Smooth muscle cell of the pulmonary artery (primary cell): ENCODE measurements at places on chromosomes 6 and 20. TPM values are rescaled to one million over a fixed set of nuclear protein-coding genes. Genes with fewer than 3 reads are reported as not detected.

Gene OSTM1
- total RNA-seq: 63.6 and 109 TPM in 2 replicates

Gene CPNE5
- total RNA-seq: 0.17 and 0.20 TPM in 2 replicates

Gene SOBP
- 2.3 and 14.6 TPM in 2 replicates for total RNA-seq

Gene EDN3
- total RNA-seq: not detected in 2 replicates

Gene GSTA2
- not detected in 2 replicates for total RNA-seq

Gene PKHD1
- total RNA-seq: not detected in 2 replicates

Gene HDGFL1
- not detected in 2 replicates for total RNA-seq

Gene MYLK4
- 0.26 and 0.43 TPM in 2 replicates for total RNA-seq

Gene SLC26A8
- total RNA-seq: under 0.01 and 0.07 TPM in 2 replicates

Gene MOG
- total RNA-seq: not detected in 2 replicates

Gene CLVS2
- total RNA-seq: not detected in 2 replicates

Gene USP49
- 2.8 and 3.5 TPM in 2 replicates for total RNA-seq

Gene HMGCLL1
- 0.07 TPM in 1 of 2 replicates, not detected in the other for total RNA-seq
